ENCODE measurements at places on chromosomes 2 and 18. TPM values are rescaled to one million over a fixed set of nuclear protein-coding genes. Genes with fewer than 3 reads are reported as not detected.

HOXD12 gene
- not detected for total RNA-seq

TTC31 gene
- total RNA-seq: 21.4 TPM

C2orf78 gene
- not detected for total RNA-seq

KIAA2012 gene
- not detected for total RNA-seq

CLIP4 gene
- total RNA-seq: 25.1 TPM

KDSR gene
- 15.8 TPM for total RNA-seq

CBLN2 gene
- not detected for total RNA-seq

FSHR gene
- not detected for total RNA-seq

CCDC68 gene
- total RNA-seq: 2.6 TPM

SLC30A3 gene
- total RNA-seq: not detected

UGT1A7 gene
- not detected for total RNA-seq

FAP gene
- not detected for total RNA-seq

MOCOS gene
- total RNA-seq: 5.1 TPM

XIRP2 gene
- 0.11 TPM for total RNA-seq

C18orf54 gene
- total RNA-seq: 10.5 TPM

CASP10 gene
- total RNA-seq: 1.3 TPM

STPG4 gene
- not detected for total RNA-seq

ANKRD30B gene
- 0.51 TPM for total RNA-seq

UGT1A10 gene
- total RNA-seq: not detected

MAP2 gene
- 2.1 TPM for total RNA-seq

DLX1 gene
- total RNA-seq: 7.6 TPM

LOXHD1 gene
- not detected for total RNA-seq

NDC80 gene
- total RNA-seq: 26.0 TPM

CCDC178 gene
- not detected for total RNA-seq

MAPK4 gene
- not detected for total RNA-seq

AQP12B gene
- total RNA-seq: not detected

PRADC1 gene
- 62.5 TPM for total RNA-seq

CELF4 gene
- total RNA-seq: not detected

MAP3K19 gene
- total RNA-seq: not detected

RIT2 gene
- total RNA-seq: not detected

NEU2 gene
- total RNA-seq: 4.0 TPM

TSPYL6 gene
- not detected for total RNA-seq

SALL3 gene
- not detected for total RNA-seq

DPY30 gene
- 104 TPM for total RNA-seq

FAM228A gene
- total RNA-seq: not detected

M1AP gene
- total RNA-seq: not detected

TSGA10 gene
- total RNA-seq: 3.6 TPM

CDCA7 gene
- total RNA-seq: 29.3 TPM

SIGLEC15 gene
- 4.8 TPM for total RNA-seq

CLASP1 gene
- 24.3 TPM for total RNA-seq

TFPI gene
- 16.0 TPM for total RNA-seq

ZC3H8 gene
- 17.0 TPM for total RNA-seq

POTEJ gene
- total RNA-seq: not detected

LRP1B gene
- 0.06 TPM for total RNA-seq

ABCG5 gene
- not detected for total RNA-seq

EML6 gene
- 15.7 TPM for total RNA-seq

BZW1 gene
- total RNA-seq: 389 TPM

GKN2 gene
- total RNA-seq: not detected

POTEI gene
- not detected for total RNA-seq

TRIM43 gene
- total RNA-seq: not detected

GPR45 gene
- total RNA-seq: not detected

C2orf80 gene
- total RNA-seq: not detected
